Psoas muscle (tissue), 8 donors: ENCODE measurements at places on chromosomes 1 and 21. TPM values are rescaled to one million over a fixed set of nuclear protein-coding genes. Genes with fewer than 3 reads are reported as not detected.

DNA sequence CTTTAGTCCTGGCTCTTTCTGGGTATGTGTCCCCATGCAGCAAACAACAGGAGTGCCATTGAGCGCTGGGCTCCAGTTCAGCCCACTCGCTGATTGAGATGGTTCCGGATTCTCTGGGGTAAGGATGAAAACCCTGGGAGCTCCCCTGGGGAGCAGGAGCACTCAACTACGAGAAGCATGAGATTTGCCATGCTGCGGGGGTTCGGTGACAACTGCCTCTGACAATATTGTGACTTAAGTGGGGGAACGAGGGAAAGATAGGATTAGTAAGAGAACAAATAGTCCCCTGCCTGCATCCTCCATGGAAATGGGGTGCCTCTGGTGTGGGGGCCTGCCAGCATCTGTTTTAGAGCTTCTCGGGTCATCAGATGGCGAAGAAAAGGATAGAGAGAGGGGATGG lies 123.6 kb upstream of the IPO9 start:
- DNase-seq, result no peak

The HSD3B2 gene
- total RNA-seq, result not detected

GRCh38 chr1:14598007-14598497 lies 433 bp upstream of the KAZN start:
- no peak for DNase-seq

DNA sequence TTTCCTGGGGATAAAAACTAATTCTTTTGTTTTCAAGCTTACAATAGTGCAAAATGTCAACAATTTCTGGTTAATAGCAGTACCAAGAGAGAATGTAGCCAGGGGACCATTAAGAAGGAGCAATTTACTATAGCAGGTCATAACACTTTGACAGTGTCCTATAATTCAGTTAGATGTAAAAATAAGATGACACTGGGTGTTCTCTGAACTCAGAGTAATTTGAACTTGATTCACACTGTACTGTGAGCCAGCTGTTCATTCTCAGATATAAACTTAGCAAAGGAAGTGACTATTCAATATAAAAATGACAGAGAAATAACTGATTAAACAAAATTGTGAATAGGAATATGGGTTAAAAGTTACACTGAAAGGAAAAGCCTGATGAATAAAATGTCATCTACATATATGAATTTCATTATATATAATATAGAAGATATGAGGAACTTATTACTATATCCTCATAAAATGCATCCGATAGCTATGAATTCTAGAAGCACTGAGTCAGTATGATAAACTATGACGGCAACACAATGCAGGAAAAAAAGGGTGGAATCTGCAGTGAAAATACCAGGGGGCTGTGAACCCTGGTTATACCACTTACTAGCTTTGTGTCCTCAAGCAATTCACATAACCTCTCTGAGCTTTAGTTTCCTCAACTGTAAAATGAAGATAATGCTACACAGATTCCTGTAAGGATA lies 135.9 kb downstream of the ACBD6 start:
- DNase-seq, result no peak

The CSMD2 gene
- total RNA-seq, result 0.13 TPM

The C1orf226 gene
- total RNA-seq, result 1.1 TPM

DNA sequence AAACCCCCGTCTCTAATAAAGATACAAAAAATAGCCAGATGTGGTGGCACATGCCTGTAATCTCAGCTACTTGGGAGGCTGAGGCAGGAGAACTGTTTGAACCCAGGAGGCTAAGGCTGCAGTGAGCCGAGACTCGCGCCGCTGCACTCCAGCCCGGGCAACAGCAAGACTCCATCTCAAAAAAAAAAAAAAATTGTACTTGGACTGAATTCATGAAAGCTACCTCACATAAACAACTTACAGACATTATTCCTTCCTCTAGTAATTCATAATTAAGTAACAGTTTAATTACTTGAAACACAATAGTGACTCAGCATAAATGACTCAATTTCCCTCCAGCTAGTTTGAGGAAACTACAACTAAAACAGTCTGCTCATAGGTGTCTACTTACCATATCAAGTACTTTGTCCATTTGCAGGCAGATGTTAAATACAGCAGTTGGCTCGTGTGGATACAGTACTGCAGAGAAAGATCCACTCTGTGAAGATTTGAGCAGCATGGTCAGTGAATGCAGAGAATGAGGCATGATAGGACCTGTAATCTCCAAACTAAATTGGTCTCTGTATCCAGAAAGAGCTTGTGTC lies 9.4 kb downstream of the DONSON start:
- no peak for DNase-seq

DNA sequence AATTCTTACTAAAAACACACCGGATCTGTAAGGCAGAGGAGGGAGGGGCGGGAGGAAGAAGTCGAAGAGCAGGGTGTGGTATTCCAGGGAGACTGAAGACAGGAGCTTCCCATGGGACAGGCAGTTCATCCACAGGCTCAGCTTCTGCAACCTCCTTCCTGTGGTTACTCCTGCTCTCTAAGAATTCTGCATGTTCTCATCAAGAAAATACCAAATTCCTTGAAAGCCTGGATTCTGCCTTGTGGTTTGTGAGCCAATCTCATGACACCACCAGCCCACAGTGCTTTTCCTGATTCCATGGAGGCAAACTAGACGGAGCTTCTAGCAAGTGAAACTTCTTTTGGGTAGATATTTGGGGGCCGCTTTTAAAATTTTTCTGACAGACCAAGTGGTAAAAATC lies 1.1 kb upstream of the ST6GALNAC3 start:
- no peak for DNase-seq

The FNDC5 gene
- total RNA-seq, result 78.3 TPM

- DNase-seq, result peak; percentile 85
These were observed 14.3 kb downstream of the NADK start for GRCh38 chr1:1763657-1764621.

DNA sequence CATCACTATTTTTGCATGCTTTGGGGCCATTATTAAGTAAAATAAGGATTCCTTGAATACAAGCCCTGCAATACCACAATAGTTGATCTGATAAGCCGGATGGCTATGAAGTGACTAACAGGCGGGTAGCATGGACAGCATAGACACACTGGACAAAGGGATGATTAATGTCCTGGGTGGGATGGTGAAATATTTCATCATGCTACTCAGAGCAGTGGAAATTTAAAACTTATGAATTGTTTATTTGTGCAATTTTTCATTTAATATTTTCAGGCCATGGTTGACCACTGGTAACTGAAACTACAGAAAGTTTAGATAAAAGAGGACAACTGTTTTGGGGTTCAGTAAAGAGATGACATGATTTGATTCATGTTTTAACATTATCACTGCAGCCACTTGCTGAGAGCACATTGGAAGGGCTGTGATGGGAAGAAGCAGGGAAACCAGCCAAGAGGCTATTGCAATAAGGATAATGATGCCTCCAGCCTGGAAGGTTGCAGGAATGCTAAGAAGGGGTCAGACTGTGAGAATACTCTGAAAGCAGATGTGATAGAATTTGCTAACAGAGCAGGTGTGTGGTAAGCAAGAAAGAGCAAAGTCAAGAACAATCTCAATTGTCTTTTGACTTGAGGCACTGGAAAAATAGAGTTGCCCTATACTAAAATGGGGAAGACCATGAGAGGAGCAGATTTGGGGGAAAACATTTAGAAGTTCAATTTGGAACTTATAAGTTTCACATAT lies 62.5 kb upstream of the TNFSF4 start:
- no peak for DNase-seq

- no peak for DNase-seq
These were observed 157.9 kb upstream of the RAB4A start for GRCh38 chr1:229112832-229113548.

The OR6N1 gene
- not detected for total RNA-seq

DNA sequence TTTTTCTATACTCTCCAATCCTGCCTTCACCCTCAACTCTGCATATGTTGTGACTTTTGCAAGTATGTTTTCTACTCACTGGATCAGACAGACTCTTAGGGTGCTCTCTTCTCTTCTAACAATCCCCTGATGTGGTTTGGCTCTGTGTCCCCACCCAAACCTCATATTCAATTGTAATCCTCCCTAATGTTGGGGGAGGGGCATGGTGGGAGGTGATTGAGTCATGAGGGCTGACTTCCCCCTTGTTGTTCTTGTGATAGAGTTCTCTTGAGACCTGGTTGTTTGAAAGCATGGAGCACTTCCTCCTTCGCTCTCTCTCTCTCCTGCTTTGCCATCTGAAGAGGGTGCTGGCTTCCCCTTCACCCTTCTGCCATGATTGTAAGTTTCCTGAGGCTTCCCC lies 148.9 kb upstream of the IGSF21 start:
- no peak for DNase-seq

- no peak for DNase-seq
These were observed 113.3 kb downstream of the NAV1 start for GRCh38 chr1:201652181-201652580.

DNA sequence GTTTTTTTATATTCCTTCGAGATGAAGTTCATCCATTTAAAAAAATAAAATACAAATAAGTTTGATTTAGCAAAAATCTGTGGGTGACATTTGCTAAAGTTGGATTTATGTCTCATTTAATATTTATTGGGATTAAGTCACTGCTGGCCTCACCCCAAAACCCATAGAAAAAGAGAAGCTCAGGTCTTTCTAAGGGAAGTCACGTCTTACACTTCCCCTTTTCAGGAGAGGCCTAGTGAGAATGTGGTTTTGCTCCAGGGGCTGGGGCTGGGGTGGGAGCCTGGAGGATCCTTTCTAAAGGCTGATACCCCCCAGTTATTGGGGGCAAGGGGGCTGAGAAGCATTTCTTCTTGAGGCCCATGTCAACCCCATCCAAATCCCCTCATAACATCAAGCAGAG lies 300.3 kb downstream of the DSCAM start:
- no peak for DNase-seq

GRCh38 chr1:82612986-82613385 lies 812.3 kb downstream of the ADGRL2 start:
- DNase-seq, result no peak

The UBL4B gene
- total RNA-seq, result not detected

GRCh38 chr21:19256934-19257660 lies 853.5 kb upstream of the TMPRSS15 start:
- no peak for DNase-seq

The IL19 gene
- total RNA-seq, result not detected

The REG4 gene
- total RNA-seq, result not detected

- DNase-seq, result no peak
These were observed 89.3 kb downstream of the PAX7 start for GRCh38 chr1:18719786-18720451.

DNA sequence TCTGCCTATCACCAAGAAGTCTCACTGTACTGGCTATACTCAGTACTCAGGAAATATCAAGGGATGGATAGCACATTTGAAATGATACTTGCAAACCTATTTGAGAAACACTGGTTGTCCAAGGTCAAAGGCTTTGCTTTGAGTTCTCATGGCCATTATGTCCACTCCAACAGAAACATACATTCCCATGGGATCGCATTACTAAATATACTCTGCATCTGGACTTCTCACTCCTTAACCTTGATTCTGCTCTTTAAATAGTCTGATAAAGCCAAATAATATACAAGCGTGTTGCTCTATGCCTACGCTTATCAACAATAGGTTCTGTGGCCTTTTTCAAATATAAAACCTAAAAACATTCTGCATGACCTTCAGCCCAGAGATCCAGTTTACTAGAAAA lies 1054.8 kb downstream of the MRPL39 start:
- no peak for DNase-seq

DNA sequence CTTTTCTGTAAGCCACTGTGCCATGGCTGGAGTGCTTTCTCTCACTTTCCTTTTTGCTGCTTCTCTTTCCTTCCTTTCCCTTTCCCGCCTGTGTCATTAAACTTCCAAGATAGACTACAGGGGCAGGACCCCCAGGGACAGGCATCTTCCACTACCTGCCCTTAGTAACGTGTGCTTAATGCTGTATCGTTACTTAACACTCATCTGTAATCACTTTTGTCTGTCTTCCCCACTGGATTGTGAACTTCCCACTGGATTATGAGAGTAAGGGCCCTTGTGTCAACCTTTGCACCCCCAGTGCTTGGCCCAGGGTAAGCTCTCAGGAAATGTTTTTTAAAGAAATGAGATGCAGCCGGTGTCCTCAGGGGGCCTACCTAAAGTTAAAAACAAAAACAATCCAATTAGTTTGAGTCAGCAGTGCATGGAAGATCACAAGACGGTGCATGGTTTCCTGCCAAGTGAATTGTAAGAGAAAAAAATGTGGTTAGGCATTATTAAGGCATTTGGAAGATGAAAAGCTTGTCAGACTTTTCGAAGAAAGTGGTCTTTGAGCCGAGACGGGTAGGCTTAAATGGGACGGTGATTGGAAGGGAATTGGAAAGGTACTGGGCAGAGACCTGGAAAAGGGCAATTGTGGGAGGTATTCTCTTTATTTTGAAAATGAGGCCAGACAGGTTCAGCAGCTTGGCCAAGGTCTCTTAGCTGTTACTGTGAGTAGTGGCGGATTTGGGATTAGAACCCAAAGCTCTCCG lies 958 bp downstream of the LYPLAL1 start:
- no peak for DNase-seq

GRCh38 chr1:216766633-216767327 lies 43.6 kb upstream of the ESRRG start:
- no peak for DNase-seq

DNA sequence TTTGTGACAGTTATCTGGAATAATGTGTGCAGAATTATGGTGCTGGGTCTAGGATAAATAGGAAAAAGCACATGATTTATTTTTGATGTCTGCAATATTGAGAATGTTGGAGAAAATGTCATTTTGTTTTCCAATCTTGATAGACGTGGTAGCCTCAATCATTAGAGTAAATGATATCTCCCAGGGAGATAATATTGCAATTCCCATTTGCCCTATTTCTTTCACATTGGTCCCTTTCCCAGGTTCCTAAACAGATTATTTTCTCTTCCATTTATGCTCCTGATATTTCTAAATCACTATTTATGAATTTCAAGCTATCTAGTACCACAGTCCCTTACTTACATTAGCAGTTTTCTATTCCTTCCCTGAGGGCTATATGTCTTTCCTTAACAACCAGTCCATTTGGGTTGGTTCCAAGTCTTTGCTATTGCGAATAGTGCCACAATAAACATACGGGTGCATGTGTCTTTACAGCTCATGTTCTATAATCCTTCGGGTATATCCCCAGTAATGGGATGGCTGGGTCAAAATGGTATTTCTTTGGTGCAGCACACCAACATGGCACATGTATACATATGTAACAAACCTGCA lies 447.3 kb downstream of the PLA2G4A start:
- DNase-seq, result no peak

- DNase-seq, result no peak
These were observed 409.9 kb upstream of the C1orf87 start for GRCh38 chr1:60483509-60483908.

DNA sequence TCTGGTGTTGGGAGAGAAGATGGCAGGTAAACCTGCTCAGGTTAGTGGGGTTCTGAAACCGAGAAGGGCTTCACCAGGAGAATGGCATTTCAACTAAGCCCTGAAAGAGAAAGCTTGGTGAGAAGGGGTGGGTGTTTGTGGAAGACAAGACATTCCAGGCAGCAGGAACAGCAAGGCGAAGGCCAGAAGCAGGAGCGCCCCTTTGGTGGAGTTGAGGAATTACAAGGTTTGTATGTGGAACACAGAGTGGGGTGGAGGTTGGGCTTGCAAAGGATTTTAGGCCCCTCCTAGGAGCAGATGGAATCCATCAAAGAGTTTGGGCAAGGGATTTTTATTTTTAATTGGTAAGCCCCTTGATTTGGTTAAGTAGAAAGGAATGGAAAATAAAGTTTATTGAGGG lies 24.8 kb upstream of the ELOA start:
- DNase-seq, result no peak
